NCI-H1930 (cell line): ENCODE measurements at places on chromosomes 3 and 15.

DNA sequence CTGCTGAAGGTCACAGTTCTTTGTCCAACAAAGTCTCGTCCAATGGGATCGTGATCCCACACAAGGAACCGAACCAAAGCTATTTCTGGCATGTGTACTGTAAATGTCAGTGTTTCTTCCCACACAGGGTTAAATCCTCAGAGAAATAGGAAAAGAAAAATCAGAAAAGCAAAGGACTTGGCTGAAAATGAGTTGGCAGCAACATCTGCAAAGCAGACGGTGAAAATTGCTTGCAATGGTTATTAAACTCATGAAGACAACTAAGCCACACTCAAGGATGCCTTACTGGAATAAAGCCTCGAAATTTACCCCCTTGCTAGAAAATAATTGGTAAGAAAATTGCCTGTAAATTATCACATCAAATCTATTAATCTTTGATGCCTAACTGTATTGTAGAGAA is 195.2 kb upstream of the STRIT1 start:
- DNase-seq, result no peak

DNA sequence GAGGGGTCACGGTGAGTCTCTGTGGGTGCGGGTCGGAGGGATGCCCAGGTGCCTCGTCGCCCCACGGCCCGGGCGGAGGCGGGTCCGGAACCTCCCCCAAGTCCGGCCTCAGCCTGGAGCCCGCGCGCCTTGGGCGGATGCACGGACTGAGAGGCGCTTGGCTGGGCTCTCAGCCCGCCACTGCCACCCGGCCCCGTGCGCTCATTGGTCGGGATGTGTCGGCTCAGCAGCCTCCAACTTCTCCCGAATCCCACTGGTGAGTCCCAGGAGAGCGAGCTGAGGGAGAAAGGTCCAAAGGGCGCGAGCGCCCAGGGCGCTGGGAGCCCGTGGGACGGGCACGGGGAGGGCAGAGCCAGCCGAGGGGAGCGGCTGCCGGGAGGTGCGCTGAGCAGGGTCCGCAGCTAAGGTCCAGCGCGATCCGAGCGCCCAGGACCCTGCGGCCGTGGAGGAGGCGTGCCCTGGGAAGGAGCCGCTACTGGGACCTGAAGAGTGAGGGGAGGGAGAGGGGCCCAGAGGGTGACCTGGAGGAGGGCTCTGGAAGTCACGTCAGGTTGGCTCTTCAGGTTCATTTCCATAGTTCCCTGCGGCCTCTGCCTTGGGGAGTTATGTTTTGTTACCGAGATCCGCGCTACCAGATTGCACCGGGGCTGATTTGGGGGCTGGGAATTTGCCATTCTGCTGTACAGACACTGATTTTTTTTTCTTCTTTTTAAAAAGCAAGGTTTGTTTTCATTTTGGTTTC is at the start of gene MME:
TSS of gene MME (plus strand) at position 574 of the 742 bp plus-strand sequence. CDS start 3,849 bp downstream, outside the sequence.
- DNase-seq, result no peak

DNA sequence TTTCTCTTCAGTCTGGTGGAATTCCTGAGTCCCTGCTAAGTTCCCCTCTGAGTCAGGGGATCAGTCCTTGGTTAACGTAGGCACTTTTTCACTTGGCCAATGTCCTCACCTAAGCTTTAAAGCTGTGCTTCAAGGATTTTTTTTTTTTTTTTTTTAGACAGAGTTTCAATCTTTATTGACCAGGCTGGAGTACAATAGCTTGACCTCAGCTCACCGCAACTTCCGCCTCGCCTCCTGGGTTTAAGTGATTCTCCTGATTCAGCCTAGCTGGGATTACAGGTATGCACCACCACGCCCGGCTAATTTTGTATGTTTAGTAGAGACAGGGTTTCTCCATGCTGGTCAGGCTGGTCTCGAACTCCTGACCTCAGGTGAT is 220.3 kb downstream of the STT3B start:
- DNase-seq, result no peak

GRCh38 chr3:115418583-115418982 is 204.7 kb upstream of the GAP43 start:
- DNase-seq, result no peak

GRCh38 chr15:37218351-37218916 is 118.1 kb upstream of the MEIS2 start:
- DNase-seq, result no peak

- no peak for DNase-seq
Observed at GRCh38 chr3:149575213-149575960, 82.4 kb downstream of the WWTR1 start.

DNA sequence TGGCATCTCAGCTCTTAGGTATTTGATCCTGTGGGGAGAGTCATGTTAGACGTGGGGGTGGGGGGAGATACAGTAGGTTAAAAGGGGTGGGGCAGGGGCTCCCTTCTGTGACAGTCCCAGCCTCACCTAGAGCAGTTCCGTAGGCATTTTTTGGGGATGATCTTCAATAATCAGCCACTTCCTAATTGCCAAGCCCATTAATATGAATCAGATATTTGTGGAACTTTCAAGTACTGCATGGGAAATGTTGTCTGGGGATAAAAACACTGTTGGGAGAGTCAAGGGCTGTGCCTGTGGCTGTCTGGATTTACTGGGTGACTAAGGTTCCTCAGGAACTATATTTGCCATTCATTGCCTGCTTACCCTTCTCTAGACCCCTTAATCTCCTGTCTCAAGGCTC is 9.5 kb downstream of the C3orf52 start:
- DNase-seq, result no peak

- no peak for DNase-seq
Observed at GRCh38 chr3:30832961-30833575, 61.4 kb downstream of the GADL1 start.

DNA sequence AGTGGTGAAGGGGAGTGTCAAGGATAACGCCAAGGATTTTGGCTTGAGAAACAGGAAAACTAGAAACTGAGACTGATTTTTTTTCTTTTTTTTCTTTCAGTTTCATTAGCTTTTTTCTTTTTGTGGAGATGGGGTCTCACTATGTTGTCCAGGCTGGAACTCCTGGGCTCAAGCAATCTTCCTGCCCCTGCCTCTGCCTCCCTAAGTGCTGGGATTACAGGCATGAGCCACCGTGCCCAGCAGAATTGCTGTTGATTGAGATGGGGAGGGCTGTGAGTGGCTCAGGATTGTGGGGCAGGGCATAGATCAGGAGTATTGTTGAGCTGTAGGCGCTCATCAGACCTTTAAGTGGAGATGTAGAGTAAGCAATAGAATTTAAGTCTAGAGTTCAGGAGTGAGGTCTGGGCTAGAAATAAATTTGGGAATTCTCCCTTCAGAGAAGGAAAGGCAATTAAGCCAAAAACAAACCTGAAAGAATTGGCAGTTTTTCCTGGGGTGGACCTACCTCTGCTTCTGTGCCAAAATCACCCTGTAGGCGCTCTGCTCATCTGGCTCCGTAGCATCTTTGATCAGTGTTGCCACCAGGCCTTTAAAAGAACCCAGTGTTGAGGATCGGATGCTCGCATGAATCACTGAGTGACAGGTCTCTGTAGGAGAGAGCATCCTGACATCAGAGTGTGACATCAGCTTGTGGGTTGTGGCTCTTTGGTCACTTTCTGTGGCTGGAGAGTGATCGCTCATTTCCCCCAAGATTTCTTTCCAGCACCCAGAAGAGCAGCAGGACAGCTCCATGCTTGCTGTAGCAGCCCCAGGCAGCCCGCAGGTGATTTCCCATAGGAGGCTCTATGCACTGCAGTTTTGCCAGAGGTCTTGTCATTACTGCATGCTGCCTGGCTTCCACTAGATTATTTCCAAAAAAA is 15.8 kb downstream of the ABHD17C start:
- no peak for DNase-seq

DNA sequence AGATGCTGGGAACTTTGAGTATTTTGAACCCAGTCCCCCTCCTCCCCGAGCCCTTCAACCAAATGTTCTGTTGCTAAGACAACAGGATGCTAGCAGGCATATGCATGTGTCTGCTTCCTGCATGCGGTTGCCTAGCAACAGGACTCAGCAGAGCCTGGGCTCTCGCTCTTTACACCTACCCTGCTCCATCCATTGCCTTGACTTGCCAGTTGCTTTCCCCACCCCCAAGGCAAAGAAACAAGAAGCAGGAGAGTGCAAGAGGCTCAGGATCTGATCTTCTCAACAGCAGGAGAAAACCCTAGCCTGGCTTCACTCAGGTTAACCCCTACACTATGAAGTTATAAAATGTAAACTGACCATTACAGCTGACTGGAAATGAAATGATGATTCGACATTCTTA is 393.0 kb downstream of the IGSF11 start:
- no peak for DNase-seq

DNA sequence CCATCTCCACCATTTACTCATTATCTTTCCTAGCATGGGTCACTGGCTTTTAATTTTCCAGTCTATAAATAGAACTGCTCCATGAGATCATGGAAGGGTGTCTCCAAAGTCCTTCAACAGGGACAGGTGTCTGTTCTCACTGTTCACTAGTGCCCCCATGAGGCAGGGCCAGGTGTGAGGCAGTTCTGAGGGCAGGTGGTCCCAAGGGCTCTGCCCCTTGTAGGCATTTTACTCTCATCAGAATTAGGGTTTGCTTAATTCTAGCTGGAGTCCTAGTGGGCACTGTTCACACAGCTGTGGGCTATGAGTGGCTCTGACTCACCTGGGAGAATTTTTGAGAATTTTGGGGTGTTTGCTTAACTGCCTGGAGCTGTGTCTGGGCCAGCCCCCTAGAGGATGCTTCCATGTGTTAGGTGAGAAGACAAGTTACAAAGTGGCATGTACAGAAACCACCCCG is 248.0 kb upstream of the LYSMD4 start:
- no peak for DNase-seq

DNA sequence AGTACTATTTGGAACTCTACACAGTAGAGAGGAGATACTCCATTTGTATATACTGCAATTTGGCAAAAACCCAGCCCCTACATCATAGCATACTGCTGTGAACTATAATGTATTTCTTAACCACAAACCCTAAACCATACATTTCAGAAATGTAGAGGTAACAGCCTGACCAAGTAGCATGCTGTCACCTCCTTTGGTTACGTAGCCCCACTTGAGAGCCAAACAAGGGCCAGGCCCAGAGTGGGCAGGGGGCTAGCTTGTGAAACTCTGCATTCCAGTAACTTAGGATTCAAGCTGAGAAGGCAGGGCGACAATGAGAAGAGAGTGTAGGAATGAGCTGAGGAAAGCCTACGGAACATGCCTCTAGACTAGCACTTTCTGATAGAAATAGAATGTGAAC is 135.8 kb downstream of the GREM1 start:
- no peak for DNase-seq

DNA sequence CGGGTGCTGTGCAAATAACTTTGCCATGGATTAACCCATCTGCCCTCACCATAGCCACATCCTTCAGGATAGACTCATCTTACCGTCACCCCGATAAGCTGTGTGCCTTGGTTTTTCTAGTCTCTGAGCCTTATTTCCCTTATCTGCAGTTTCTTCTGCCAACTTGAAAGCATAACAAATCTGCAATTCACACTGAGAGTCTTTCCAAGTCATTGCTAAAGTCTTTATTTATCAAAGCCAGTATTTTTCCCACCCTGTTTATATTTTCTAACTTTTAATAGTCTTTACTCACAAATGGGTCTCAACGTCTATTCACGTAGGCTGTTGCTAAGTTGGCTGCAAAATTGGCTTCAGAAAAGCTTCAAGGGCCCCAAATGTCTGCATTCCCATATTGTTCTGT is 61.6 kb upstream of the SUCLG2 start:
- no peak for DNase-seq

DNA sequence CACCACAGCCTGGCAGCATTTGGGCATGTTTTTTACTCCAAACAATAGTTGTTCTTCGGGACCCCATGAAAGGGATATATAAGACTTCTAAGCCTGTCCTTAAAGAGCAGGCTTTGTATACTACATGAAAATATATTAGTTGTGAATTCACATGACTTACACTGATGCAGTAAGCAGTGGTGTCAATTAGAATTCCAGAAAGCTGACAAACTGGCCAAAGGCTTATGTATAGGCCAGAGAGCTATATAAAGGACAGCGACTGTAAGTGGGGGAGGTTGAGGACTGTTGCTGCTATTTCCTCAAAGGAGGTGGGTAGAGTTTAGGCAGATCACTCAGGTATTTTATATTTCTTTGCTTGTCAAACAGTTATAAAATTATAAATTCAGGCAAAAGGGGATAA is 24.8 kb downstream of the KPNA4 start:
- no peak for DNase-seq
